ENCODE measurements at places on chromosomes 1 and 21.

GRCh38 chr21:31898933-31899630, 26.3 kb downstream of the HUNK start:
- no peak for DNase-seq

GRCh38 chr1:208172423-208173145, 71.6 kb downstream of the PLXNA2 start:
- no peak for DNase-seq

DNA sequence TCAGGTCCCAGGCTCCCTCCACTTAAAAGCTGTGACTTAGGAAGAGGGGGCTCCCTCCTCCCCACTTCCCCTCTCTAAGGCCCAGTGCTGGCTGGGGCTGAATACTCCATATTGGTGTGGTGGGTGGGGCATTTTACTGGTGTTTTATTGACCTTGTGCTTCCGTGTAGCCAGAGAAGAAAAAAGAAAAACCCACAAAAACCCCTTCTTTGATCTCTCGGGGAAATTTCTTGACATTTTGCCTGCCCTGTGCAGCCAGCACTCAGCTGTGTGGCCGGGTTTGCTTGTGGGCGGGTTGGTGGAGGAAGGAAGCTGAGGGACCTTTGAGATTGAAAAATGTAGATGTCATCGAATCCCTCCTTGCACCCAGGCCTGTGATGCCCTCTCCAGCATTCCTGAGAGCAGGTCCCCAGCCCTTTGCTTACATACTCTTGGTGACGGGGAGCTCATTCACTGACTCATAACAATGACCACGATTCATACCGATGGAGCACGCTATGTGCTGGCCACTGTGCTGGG, 24.8 kb downstream of the TNFRSF8 start:
- no peak for DNase-seq

DNA sequence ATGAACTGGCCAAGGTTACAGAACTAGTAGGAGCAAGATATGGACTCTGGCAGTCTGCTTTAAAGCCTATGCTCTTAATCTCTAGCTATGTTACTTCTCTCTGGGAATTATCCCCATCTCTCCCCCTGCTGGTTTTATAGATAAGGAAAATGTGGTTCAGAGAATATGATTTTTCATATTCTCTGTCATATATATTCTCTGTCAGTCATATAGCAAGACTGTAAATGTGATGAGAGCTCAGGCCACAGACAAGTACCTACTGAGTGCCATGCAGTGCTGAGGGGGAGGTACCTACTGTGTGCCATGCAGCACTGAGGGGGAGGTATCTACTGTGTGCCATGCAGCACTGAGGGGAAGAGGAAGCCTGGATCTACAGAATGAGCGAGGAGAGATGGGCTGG, 220.3 kb upstream of the FGGY start:
- DNase-seq = peak; percentile 70

DNA sequence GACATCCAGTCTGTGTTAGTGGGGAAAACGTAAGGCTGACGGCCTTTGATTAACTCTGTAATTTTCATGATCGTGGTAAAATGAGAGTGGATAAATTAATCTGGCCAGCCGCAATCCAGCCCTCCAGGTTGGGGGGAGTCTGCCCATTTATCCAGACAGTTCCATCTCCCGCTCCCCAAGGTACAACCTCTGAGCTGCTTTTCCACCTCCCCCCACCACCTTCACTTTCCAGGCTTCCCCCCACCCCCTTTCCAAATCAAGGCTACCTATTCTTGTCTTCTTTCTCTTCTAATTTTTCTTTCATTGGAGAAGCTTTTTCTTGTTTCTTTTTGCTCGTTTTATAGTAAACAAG, 6.0 kb downstream of the MIER1 start:
- no peak for DNase-seq

GRCh38 chr1:1219341-1219740, 5.4 kb upstream of the TNFRSF4 start:
- DNase-seq = no peak

- DNase-seq = no peak
Observed at GRCh38 chr1:236757640-236758039, 37.5 kb upstream of the MTR start.

- no peak for DNase-seq
Observed at GRCh38 chr1:171585715-171586114, 36.3 kb upstream of the MYOCOS start.

- DNase-seq = no peak
Observed at GRCh38 chr1:74470251-74470650, 42.2 kb downstream of the LRRC53 start.

- no peak for DNase-seq
Observed at GRCh38 chr1:159892944-159893343, 7.0 kb downstream of the CFAP45 start.

GRCh38 chr1:6004412-6005123, 12.3 kb upstream of the NPHP4 start:
- no peak for DNase-seq

- peak; percentile 96 for DNase-seq
Observed at GRCh38 chr1:93680420-93681100, 1.1 kb downstream of the BCAR3 start.
